ENCODE measurements at places on chromosomes 16 and 17. TPM values are rescaled to one million over a fixed set of nuclear protein-coding genes. Genes with fewer than 3 reads are reported as not detected.

- H3K27ac ChIP-seq, result peak overlapping the region; percentile 2
- no peaks in the 10 kb centered on the region for H3K27me3 ChIP-seq
- no peak for DNase-seq
- H3K36me3 ChIP-seq, result peaks cover 15% of the 10 kb centered on the region
Measured at GRCh38 chr17:37147301-37147812, 198.6 kb downstream of the AATF start.

DNA sequence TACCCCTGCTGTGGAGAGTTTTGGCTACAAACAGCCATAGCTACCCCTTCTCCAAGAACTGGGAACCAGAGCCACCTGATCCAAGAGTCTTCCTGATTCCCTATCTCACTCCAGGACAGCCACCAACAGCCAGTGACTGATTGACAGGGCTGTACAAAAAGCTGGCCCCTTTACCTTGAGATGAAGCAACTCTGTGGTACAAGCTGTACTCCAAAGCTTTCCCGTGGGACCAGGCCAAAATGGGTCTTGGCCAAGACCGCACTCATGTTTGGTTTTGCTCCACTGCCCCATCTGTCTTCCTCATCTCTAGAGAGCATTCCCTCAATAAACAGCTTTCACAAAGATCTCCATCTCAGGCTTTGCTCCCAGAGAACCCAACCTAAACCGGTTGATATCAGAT lies 43.6 kb downstream of the RNF157 start:
- no peaks in the 10 kb centered on the region for H3K27me3 ChIP-seq
- H3K4me3 ChIP-seq, result no peak overlapping the region
- H3K27ac ChIP-seq, result no peak overlapping the region
- DNase-seq, result no peak

DNA sequence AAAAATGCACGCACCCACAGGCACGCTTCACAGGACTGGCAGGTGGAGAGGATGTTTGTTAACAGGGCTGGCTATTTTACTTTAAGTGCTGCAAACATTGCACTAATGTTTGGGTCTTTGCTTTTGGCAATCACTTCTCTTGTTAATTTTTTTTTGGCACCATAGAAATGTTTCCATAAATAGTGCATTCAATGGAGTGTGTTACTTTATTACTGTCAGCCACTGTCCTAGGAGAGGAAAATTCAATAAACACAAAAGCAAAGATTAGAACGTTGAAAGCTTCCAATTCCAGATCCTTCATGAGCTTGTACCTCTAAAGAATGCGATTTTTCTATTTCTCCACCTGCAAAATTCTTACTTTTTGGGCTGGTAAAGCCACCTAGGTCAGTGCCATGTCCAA lies 743.5 kb downstream of the WWOX start:
- H3K27me3 ChIP-seq, result no peaks in the 10 kb centered on the region
- no peaks in the 10 kb centered on the region for H3K36me3 ChIP-seq
- DNase-seq, result no peak
- no peak overlapping the region for H3K4me3 ChIP-seq

- peaks cover 3% of the 10 kb centered on the region for H3K36me3 ChIP-seq
- H3K4me3 ChIP-seq, result no peak overlapping the region
- no peak for DNase-seq
- no peak overlapping the region for H3K27ac ChIP-seq
- no peaks in the 10 kb centered on the region for H3K4me1 ChIP-seq
- no peaks in the 10 kb centered on the region for H3K27me3 ChIP-seq
Measured at GRCh38 chr16:27646806-27647205, 96.9 kb downstream of the KATNIP start.

GRCh38 chr17:3788200-3788599 lies 12.8 kb downstream of the ITGAE start:
- no peak overlapping the region for H3K27ac ChIP-seq
- H3K27me3 ChIP-seq, result no peaks in the 10 kb centered on the region
- no peaks in the 10 kb centered on the region for H3K4me1 ChIP-seq
- no peak for DNase-seq

- DNase-seq, result no peak
- peak overlapping the region; percentile 93 for H3K27ac ChIP-seq
- peaks cover 10% of the 10 kb centered on the region for H3K36me3 ChIP-seq
- H3K27me3 ChIP-seq, result no peaks in the 10 kb centered on the region
- H3K4me1 ChIP-seq, result peaks cover 13% of the 10 kb centered on the region
Measured at GRCh38 chr17:61757168-61757567, 106.2 kb downstream of the BRIP1 start.

IFI35 gene
- 15.7 TPM for polyA plus RNA-seq

GP1BA gene
- polyA plus RNA-seq, result not detected

Data from SK-N-SH (cell line).